ENCODE measurements at places on chromosomes 12 and 14. TPM values are rescaled to one million over a fixed set of nuclear protein-coding genes. Genes with fewer than 3 reads are reported as not detected.

WIF1 gene
- not detected for total RNA-seq

DNA sequence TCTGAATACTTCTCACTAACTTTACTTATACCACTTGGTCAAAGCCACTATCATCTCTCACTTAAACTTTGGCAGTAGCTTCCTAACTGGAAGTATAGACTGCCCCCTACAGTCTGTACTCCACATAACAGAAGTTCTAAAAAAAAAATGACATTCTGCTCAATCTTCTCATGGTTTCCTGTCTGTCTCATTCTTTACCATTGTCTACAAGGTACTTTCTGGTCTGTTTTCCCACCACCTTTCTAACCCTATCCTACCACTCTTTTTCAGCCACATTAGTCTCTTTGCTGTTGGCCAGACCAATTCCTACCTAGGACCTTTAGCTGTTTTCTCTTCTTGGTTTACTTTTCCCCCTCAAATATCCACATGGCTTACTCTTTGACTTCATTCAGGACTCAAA, 14.7 kb downstream of the CPSF6 start:
- DNase-seq: peak; percentile 72

GRCh38 chr12:1176191-1176590, 185.2 kb downstream of the ERC1 start:
- DNase-seq: no peak

GRCh38 chr14:87896393-87897380, 96.3 kb downstream of the GALC start:
- DNase-seq: peak; percentile 48

FOXG1 gene
- total RNA-seq: not detected

DNA sequence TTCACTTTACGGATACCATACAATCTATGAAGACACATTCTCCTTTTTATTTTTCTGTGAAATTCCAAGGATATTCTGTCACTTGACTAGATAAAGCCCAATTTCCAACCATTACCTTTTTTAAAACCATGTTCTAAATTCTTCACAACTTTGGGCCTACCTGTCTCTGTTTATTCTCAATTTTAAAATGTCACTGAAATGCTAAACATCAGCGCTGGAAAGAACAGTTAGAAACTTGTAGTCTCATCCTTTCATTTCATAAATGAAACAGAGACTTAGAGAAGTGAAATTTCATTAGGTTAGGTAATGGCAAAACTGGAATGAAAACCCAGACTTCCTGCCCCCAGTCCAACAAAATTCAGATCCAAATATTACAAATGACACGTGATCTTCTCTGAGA, 396.2 kb downstream of the CCDC91 start:
- no peak for DNase-seq

- DNase-seq: no peak
These were observed 2.7 kb downstream of the CHST11 start for GRCh38 chr12:104459368-104459909.

DNA sequence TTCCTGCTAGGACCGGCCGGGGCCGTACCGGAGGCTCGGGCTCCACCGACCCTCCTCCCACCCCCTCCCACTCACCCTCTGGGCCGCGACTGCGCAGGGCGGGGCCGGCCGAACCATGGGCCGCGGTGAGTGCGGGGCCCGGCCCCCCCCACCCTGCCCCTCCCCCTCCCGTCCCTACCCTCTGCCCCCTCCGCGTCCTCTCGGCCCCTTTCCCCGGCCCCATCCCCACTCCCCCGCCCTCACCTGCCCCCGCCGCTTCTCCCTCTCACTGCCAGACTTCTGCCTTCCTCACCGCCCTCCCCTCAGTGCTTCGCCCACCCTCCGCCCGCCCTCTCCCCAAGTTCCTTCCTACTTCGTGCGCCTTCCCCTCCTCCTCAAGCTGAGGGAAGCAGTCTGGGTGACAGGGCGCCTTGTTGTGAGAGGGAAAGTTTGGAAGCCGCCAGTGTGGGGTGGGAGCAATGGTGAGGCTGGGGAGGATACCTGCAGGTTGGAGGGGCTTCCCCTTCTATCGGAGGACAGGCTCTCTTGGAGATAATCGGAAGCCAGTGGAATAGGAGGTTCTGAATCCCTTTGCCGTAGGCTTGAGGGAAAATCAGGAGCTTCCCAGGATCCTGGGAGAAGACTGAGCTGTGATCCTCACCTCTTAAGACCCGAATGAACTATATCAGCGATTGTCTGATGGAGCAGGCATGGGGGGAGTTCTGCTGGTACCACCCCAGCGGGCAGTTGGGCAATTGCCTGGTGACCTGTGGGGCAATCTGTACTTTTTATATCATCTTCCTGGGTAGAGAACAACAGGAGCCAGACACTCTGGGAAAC, 472 bp downstream of the MBD6 start:
- peak; percentile 42 for DNase-seq
